Vagina (tissue), 2 donors: ENCODE measurements at places on chromosomes 16 and 17.

DNA sequence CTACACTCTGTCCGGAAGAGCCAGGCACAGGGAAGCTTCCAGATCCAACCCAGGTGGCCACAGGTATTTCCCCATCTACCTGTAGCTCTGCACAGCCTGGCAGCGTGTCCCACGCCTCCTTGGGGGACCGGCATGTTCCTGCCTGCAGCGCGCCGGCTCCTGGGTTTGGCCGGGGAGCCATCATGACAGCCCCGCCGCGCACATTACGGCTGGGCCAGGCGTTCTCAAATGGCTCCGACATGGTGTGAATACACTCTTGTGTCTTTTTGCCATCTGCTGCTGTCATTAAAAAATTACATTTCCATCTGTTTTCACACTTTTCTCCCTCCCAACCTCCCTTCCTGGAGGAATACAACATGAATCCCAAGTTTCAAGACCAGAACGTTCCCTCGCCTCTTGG lies 8.0 kb upstream of the GINS2 start:
- no peak overlapping the region for H3K27ac ChIP-seq
- H3K4me1 ChIP-seq = no peaks in the 10 kb centered on the region
- no peaks in the 10 kb centered on the region for H3K27me3 ChIP-seq
- H3K36me3 ChIP-seq = no peaks in the 10 kb centered on the region
- DNase-seq = no peak
- no peak overlapping the region for H3K4me3 ChIP-seq

GRCh38 chr17:15485045-15485444 lies 17.6 kb upstream of the CDRT4 start:
- peaks cover 5% of the 10 kb centered on the region for H3K4me1 ChIP-seq
- no peak overlapping the region for H3K27ac ChIP-seq
- H3K4me3 ChIP-seq = no peak overlapping the region
- no peaks in the 10 kb centered on the region for H3K27me3 ChIP-seq
- no peak for DNase-seq

GRCh38 chr17:15109608-15110007 lies 155.5 kb downstream of the PMP22 start:
- no peaks in the 10 kb centered on the region for H3K36me3 ChIP-seq
- no peak overlapping the region for H3K27ac ChIP-seq
- H3K27me3 ChIP-seq = no peaks in the 10 kb centered on the region
- DNase-seq = no peak

GRCh38 chr17:36934692-36935630 lies 2.3 kb upstream of the LHX1 start:
- H3K27me3 ChIP-seq = peaks cover 60% of the 10 kb centered on the region
- no peak for DNase-seq
- peak overlapping the region; percentile 19 for H3K4me3 ChIP-seq
- H3K27ac ChIP-seq = no peak overlapping the region
- peaks cover 73% of the 10 kb centered on the region for H3K4me1 ChIP-seq

GRCh38 chr17:29562615-29563014 lies 4.2 kb downstream of the ABHD15 start:
- H3K27ac ChIP-seq = no peak overlapping the region
- no peak overlapping the region for H3K4me3 ChIP-seq
- H3K27me3 ChIP-seq = no peaks in the 10 kb centered on the region
- no peaks in the 10 kb centered on the region for H3K36me3 ChIP-seq
- DNase-seq = no peak

DNA sequence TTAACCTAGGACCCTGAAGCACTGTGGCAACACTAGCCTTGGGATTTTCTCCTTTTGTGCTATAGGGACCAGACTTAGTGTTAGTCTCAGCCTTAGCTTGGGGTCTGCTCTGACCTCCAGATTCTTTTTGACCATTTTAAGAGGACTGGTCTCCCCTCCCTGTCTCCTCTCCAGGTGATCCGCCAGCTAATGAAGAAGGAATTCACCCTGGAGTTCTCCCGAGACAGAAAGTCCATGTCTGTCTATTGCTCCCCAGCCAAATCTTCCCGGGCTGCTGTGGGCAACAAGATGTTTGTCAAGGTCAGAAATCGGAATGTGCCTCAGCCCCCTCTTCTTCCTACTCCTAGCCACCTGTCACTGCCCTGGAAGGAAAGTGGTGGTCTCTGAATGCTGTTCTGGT lies 19.5 kb downstream of the ATP2A1 start:
- H3K4me1 ChIP-seq = no peaks in the 10 kb centered on the region
- H3K27me3 ChIP-seq = no peaks in the 10 kb centered on the region
- no peak overlapping the region for H3K27ac ChIP-seq
- no peaks in the 10 kb centered on the region for H3K36me3 ChIP-seq
- H3K4me3 ChIP-seq = no peak overlapping the region

DNA sequence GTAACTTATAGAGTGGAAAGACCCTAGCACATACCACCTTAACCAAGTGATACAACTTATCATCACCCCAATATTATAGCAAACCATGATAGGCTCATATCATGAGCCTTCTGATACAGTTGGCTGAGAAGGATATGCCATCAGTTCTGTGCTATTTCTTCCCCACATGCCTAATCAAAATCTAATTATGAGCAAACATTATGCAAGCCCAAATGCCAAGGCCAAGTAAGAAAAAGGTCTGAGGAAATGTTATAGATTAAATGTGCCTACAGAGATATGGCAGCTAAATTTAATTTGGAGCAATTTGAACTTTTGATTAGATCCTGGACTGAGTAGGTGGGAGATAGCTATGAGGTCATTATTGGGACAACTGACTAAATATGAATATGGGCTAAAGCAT lies 225.9 kb upstream of the PMFBP1 start:
- no peak overlapping the region for H3K4me3 ChIP-seq
- DNase-seq = no peak
- H3K27ac ChIP-seq = no peak overlapping the region
- no peaks in the 10 kb centered on the region for H3K36me3 ChIP-seq
- H3K4me1 ChIP-seq = no peaks in the 10 kb centered on the region
- no peaks in the 10 kb centered on the region for H3K27me3 ChIP-seq

DNA sequence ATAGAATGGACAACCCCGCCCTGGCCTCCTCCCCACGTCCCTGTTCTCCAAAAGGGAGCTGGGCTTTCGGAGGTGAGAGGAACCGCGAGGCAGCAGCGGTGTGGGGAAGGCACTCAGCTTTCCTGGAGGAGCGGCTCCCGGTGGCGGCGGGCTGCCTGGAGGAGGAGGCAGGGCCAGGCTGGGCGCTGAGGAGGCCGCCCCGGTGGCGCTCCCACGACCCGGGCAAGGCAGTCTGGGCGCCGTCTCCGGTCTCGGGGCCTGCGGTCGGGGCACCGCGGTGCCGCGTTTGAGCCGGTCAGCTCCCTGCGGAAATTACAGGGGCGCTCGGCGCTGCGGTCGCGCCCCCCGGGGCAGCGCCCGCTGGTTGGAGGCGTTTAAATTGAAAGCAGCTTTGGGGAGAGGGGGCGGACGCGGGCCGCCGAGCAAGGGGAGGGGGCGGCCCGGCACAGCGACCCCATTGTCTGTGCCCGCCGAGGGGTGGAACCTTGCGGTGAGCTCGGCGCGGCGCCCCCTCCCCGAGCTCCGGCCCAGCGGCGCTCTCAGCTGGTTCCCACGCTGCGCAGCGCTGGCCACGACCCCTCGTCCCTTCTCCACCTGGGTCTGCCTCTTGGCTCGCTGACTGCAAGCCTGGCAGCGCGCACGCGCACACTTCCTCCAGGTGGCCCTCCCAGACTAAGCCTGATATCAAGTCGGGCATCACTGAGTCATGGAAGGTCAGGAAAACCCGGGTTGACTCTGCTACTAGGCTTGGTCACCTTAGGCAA lies 58.7 kb upstream of the DLX4 start:
- no peak overlapping the region for H3K27ac ChIP-seq
- H3K4me1 ChIP-seq = peaks cover 10% of the 10 kb centered on the region
- DNase-seq = no peak

GRCh38 chr17:33642002-33642401 lies 348.9 kb upstream of the ASIC2 start:
- no peak overlapping the region for H3K4me3 ChIP-seq
- no peak overlapping the region for H3K27ac ChIP-seq
- no peaks in the 10 kb centered on the region for H3K36me3 ChIP-seq
- no peak for DNase-seq

DNA sequence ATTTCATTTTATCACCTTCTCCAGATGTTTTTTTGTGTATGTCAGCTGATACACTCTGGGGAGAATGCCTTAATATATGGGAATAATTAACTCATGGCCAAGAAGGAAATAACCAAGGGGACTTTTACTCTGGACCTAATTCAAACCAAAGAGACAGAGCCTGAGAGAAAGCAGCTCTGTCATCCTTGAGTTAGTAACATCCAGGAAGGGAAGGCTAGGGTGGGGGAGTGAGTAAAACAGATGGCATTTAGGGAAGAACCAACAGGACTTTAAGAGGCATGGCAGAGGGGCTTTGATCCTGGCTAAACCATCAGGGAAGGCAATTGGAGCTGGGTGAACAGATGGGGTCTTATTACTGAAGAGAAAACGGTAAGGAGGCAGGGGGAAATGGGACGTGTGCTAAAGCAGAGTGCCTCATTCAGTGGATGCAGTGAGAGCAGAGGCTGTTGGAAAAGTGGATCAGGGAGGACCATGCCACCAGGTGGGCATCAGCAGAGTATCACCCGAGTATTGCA lies 2.5 kb upstream of the SMPD3 start:
- peaks cover 24% of the 10 kb centered on the region for H3K4me1 ChIP-seq
- no peaks in the 10 kb centered on the region for H3K36me3 ChIP-seq
- no peaks in the 10 kb centered on the region for H3K27me3 ChIP-seq

DNA sequence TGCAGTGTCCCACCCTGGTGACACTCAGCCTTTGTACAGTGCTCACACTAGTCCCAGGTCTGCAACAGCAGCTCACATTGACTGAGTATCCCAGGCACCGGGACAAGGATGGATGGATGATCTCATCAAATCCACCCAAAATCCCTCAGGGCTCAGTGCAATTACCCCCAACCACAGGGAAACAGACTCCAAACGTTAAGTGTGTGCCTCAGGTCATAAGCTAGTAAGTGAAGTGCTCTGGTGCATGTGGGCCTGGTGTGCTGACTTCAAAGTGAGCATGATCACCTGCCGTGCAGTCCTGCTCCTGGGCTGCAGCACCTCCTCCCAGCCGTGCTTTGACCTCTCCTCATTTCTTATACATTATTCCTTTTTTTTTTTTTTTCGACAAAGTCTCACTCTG lies 31.2 kb upstream of the CD300E start:
- H3K36me3 ChIP-seq = no peaks in the 10 kb centered on the region
- no peaks in the 10 kb centered on the region for H3K27me3 ChIP-seq
- no peak overlapping the region for H3K27ac ChIP-seq
- DNase-seq = no peak
- no peaks in the 10 kb centered on the region for H3K4me1 ChIP-seq

DNA sequence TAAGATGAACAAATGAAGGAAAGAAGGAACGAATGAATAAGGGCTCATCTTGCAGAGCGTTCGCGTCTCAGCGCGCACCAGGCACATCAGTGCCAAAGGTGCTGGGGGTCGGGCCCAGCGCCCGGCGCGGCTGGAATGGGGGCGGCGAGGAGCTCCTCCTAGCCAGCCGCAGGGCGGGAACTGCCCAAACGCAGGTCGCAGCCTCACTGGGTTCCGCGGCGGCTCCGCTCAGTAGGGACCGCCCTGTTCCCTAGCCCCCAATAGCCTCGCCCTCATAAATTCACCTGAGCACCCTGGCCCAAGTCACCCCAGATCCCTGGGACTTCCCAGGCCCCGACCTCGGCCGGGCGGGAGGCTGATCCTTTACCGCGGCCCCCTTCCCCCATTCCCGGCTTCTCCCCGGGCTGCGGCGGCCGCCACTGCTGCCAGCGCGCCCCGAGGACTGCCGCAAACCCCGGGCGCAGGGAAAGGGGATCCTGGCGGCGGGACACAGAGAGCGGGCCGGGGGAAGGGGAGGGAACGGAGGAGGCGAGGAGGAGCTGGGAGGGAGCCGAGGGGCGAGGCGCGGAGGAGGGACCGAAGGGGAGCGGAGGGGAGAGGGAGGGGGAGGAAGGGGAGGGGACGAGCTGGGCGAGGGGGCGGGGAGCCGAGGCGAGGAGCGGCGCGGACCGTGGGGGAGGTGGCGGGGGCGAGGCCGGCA lies 377 bp upstream of the CRHR1 start:
- H3K4me3 ChIP-seq = peak overlapping the region; percentile 67
- peak overlapping the region; percentile 66 for H3K27ac ChIP-seq
- H3K27me3 ChIP-seq = no peaks in the 10 kb centered on the region
- H3K36me3 ChIP-seq = no peaks in the 10 kb centered on the region
- no peak for DNase-seq
